GM12864 (cell line): ENCODE measurements at places on chromosomes 7 and 10.

- DNase-seq: no peak
Observed at GRCh38 chr7:155993420-155994278, 181.4 kb upstream of the SHH start.

GRCh38 chr7:16491148-16491547, 25.6 kb upstream of the SOSTDC1 start:
- DNase-seq: no peak

DNA sequence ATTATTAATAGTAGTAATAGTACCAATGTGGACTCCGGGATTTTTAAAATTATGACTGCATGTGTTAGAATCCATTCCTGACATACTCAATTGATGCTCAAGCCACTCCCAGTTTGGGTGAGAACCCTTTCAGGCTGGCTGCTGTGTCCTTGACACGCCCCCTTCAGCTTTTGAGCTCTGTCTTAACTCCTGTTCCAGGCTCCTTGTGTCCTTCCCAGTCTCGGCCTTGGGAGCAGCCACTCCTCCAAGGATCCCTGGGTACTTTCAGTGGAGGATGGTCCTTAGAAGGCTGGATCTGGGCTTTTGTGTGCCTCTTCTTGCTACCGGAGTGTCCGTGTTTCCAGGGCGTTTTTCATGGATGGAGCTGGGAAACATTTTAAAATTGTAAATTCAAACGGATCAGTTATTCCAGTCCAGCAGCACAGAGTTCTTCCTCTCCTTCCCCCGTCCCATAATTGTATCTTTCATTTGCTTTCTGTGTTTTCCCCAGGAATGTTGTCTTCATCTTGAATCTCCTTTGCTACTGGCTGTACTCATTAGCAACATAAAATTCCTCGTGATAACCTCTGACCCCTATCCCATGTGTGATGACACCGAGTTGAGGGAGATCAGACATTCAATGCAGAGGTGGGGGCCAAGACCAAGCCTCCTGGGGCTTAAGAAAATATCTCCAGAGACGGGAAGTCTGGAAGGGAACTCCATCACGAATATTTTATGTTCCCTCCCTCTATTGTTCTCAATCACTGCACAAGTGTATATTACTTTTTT, 40.0 kb upstream of the PFKFB3 start:
- no peak for DNase-seq

- no peak for DNase-seq
Observed at GRCh38 chr10:54530299-54530698, 270.7 kb downstream of the PCDH15 start.

DNA sequence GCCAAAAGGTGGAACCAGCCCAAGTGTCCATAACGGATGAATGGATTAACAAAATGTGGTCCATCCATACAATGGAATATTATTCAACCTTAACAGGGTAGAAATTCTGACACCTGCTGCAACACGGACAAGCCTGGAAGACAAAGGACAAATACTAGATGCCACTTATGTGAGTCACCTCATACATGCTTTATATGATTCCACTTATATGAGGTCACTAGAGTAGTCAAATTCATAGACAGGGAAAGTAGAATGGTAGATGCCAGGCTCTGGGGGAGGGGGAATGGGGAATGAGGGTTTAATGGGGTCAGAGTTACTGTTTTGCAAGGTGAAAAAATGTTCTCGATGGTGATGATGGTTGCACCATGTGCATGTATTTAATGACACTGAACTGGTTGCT, 34.0 kb upstream of the CYTH3 start:
- DNase-seq: no peak

GRCh38 chr7:121269798-121270197, 59.0 kb upstream of the WNT16 start:
- no peak for DNase-seq

DNA sequence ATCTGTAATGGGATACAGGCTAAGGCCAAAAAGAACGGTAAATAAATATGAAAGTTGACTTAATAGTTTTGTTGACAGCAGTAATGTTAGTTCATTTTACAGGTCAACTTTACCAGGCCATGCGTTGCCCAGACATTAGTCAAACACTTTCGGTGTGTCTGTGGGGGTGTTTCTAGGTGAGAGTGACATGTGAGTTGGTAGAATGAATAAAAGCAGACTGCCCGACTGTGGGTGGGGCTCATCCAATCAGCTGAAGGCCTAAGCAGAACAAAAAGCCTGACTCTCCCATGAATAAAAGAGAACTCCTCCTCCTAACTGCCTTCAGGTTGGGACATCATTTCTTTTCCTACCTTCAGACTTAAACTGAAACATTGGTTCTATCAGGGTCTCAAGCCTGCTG, 132.3 kb downstream of the MTPAP start:
- no peak for DNase-seq
